ENCODE measurements at places on chromosomes 6 and 20.

- no peaks in the 10 kb centered on the region for H3K4me1 ChIP-seq
- no peak overlapping the region for H3K27ac ChIP-seq
Measured at GRCh38 chr6:158086054-158086503, 82.0 kb downstream of the SERAC1 start.

DNA sequence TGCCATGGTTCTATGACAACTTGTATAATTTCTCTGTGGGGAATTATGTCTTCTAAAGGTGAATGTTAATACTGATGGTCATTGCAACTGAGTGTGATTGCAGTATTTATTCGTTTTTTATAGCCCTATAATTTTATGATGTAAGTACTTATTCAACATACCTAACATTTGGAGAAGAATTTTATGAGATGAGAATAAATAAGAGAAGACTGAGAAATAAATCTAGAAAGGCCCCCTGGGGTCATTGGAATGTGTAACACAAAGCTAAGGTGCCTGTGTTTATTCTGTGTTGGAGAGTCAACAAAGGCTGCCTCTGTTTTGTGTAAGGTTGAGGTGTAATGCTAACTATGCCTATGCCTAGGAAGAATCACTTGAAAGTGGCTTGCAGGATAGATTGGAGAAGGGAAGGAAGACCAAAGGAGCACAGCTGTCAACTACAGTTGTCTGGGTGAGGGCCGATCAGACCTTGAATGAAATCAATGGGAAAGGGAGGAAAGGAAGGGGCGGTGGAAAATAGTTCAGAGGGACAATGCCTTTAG is 1076.7 kb downstream of the KIF16B start:
- H3K36me3 ChIP-seq = no peaks in the 10 kb centered on the region
- no peak overlapping the region for H3K4me3 ChIP-seq
- no peaks in the 10 kb centered on the region for H3K27me3 ChIP-seq
- no peak overlapping the region for H3K27ac ChIP-seq
- H3K4me1 ChIP-seq = no peaks in the 10 kb centered on the region

GRCh38 chr6:136127873-136128272 is 122.2 kb downstream of the MTFR2 start:
- no peaks in the 10 kb centered on the region for H3K27me3 ChIP-seq
- no peaks in the 10 kb centered on the region for H3K36me3 ChIP-seq
- H3K4me1 ChIP-seq = no peaks in the 10 kb centered on the region

- no peaks in the 10 kb centered on the region for H3K27me3 ChIP-seq
- no peaks in the 10 kb centered on the region for H3K4me1 ChIP-seq
- no peaks in the 10 kb centered on the region for H3K36me3 ChIP-seq
- DNase-seq = no peak
- no peak overlapping the region for H3K27ac ChIP-seq
- H3K4me3 ChIP-seq = no peak overlapping the region
Measured at GRCh38 chr6:16802071-16802470, 40.8 kb upstream of the ATXN1 start.

DNA sequence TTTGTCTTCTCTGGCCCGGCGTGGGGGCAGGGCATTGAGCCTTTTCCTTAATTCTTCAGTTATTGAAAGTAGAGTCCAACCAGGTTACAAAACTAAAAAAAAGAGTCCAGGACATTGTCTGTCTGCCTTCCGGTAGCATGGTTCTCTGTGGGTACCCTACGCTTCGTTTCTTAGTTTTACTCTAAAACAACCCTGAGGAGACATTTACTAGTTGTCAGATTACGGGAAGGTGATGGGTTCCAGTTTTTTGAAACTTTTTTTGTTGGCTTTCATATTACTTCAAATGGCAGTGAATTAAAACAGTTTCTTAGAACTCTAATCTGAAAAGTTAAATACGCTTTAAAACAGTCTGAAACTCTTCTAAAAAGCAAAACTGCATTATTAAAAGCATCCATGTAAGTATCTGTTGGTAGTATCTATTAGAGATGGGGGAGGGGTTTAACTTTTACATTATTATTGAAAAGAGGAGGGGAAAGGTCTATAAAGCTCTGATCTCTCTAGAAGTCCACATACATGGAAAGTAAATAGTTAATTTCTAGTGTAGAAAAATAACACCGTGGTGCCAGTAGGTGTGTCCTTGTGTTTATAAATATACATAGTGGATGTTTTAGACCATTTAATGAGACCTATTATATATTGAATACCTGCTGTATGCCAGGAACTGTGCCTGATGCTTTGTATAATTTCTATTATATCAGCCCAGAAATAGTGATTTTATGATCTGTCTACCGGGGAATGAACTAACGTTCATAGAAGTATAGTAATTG is 2.2 kb downstream of the BICRAL start:
- H3K4me3 ChIP-seq = peak overlapping the region; percentile 81
- H3K36me3 ChIP-seq = no peaks in the 10 kb centered on the region
- H3K4me1 ChIP-seq = peaks cover 1% of the 10 kb centered on the region
- no peak for DNase-seq
- no peaks in the 10 kb centered on the region for H3K27me3 ChIP-seq
- H3K27ac ChIP-seq = peak overlapping the region; percentile 99

GRCh38 chr6:37059344-37060194 is 54.1 kb downstream of the FGD2 start:
- no peaks in the 10 kb centered on the region for H3K27me3 ChIP-seq
- H3K4me1 ChIP-seq = peaks cover 17% of the 10 kb centered on the region
- no peak for DNase-seq
- H3K27ac ChIP-seq = peak overlapping the region; percentile 79
- H3K36me3 ChIP-seq = no peaks in the 10 kb centered on the region

DNA sequence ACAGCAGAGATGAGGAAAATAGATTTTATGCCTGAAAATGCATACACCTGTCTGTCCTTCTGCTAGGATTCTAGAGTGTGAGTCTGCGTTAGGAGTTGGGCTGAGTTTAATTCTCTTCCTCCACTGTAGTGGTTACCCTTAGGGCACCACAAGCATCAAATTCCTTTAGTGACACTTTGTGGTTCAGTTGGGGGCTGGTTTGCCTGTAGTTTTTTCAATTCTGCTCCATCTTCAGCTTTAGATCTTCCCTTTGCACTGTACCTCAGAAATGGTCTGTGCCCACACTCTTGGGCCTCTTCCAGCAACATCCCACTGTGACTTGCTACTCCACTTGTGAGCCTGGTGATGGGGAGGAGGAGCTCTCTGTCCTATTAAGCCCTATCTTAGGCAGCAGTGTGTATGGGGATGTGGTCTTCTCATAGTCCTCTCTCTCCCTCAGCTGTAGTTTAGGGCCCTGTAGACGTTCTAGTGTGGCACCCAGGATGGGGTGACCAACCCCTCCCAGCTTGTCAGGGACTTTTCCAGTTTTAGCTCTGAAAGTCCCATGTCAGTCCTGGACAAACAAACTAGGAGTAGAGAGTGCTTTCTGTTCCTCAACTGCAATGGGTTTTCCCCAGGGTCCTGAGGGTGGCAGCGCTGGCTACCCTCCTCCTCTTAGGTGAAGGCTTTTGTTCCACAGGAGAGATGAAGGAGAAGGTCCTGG is 19.7 kb upstream of the OGFRL1 start:
- no peak overlapping the region for H3K27ac ChIP-seq
- H3K4me3 ChIP-seq = no peak overlapping the region
- no peaks in the 10 kb centered on the region for H3K27me3 ChIP-seq
- H3K4me1 ChIP-seq = no peaks in the 10 kb centered on the region

GRCh38 chr6:53424976-53425718 is 76.4 kb upstream of the ELOVL5 start:
- H3K4me1 ChIP-seq = no peaks in the 10 kb centered on the region
- H3K36me3 ChIP-seq = no peaks in the 10 kb centered on the region

- H3K4me3 ChIP-seq = no peak overlapping the region
- H3K27me3 ChIP-seq = no peaks in the 10 kb centered on the region
- H3K36me3 ChIP-seq = peaks cover 30% of the 10 kb centered on the region
- H3K27ac ChIP-seq = no peak overlapping the region
- DNase-seq = no peak
Measured at GRCh38 chr6:30670760-30671527, 1.9 kb downstream of the DHX16 start.

DNA sequence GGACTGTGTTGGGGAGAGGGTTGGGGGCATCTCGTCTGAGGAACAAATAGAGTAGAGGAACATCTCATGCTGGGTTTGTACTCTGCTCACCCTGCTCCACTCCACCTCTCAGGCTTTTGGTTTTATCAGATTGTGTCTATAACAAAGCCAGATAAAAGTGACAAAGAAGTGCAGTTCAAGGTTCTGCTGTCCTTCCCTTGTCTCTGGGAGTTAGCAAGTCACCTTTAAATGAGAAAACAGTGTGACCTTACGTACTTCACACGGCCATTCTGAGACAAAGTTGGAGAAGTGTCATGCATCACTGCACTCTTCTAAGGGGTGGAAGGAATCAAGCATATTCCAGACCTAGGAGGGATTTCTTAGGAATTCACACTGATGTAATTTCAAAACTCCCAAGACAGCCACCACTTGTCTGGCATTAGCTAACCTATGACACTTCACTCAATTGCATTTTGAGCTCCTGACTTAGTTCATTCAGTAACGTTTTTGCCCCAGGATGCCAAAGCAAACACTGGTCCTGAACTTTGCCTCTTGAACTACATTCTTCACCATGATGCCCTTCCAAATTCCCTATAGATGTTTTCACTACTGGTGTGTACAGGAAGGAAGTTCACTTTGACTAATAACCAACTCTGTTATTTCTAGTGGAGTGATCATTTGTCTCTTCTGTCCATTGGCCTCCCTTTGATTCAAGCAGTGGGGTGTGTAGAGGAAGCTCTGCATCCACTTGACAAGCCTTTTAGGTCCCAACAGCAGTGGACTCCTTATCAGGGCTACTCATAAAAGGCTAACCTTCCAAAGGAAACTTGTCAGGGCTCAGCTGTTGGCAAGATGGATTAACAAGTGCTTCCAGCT is 647.6 kb upstream of the FLRT3 start:
- H3K4me1 ChIP-seq = peaks cover 28% of the 10 kb centered on the region
- H3K27me3 ChIP-seq = no peaks in the 10 kb centered on the region
- no peak overlapping the region for H3K4me3 ChIP-seq
- H3K36me3 ChIP-seq = no peaks in the 10 kb centered on the region

DNA sequence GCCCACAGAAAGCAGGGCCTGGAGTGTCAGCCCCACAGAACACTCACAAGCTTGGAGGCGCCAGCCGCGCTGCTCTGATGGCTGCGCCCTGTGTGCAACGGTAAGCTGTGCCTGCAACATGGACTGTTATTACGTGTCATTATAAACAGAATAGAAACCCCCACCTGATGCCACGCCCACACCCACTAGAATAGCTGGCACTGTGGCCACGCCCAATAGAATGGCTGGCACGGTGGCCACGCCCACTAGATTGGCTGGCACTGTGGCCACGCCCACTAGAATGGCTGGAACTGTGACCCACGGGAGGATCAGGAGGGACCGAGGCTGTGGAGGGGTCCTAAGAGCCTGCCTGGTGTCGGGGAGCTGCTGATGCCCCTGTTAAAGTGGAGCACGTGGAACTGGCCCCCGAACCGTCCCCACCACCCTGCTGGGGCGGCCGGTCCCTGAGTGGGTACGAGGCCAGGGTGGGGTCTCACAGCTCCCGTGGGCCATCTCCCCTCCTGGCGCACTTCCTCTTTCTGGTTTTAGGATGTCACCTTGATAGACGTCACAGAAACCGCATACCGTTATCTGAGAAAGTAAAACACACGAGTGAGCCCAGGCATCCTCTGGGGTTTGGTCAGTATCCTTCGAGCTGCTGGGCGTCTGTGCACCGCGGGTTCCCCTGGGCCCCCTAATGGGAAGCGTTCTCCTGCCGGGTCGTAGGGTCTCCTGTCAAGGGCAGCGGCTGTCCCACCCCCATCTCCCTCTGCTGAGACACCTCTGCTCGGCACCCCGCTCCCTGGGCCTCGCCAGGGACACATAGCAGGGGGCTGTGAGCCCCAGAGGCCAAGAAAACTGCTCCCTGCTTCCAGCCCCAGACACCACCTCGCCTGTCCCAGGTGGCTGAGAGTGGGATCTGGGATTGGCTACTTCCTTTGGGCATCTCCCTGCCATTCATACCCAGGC is 25.4 kb downstream of the SLC17A9 start:
- no peak overlapping the region for H3K27ac ChIP-seq
- DNase-seq = no peak
- H3K27me3 ChIP-seq = peaks cover 12% of the 10 kb centered on the region
- no peak overlapping the region for H3K4me3 ChIP-seq

GRCh38 chr6:166169549-166170421 is 2.1 kb upstream of the TBXT start:
- no peak overlapping the region for H3K27ac ChIP-seq
- H3K4me3 ChIP-seq = no peak overlapping the region
- peaks cover 11% of the 10 kb centered on the region for H3K4me1 ChIP-seq
- no peak for DNase-seq
- H3K36me3 ChIP-seq = no peaks in the 10 kb centered on the region

DNA sequence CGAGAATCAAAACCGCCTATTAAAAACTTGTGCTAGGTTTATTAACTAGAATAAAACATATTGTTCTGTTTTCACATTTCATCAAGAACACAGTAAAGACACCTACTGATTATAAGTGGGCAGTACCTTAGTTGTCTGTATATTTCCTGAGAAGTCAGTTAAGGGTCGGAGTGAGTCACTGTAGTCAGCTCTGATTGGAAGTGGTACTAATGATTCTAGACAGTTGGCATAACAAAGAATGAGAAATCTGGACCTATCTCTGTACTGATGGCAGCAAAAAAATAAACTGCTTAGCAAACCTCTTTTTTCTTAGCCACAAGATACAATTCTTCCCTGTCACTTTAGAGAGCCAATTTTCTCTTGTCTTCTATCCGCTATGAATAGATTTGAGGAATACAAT is 387.3 kb upstream of the ADGRB3 start:
- no peaks in the 10 kb centered on the region for H3K36me3 ChIP-seq
- H3K27ac ChIP-seq = no peak overlapping the region
- no peak overlapping the region for H3K4me3 ChIP-seq
- H3K27me3 ChIP-seq = no peaks in the 10 kb centered on the region
- H3K4me1 ChIP-seq = no peaks in the 10 kb centered on the region

GRCh38 chr6:193773-194310 is 98.4 kb upstream of the DUSP22 start:
- H3K27ac ChIP-seq = no peak overlapping the region
- no peaks in the 10 kb centered on the region for H3K4me1 ChIP-seq
- H3K36me3 ChIP-seq = no peaks in the 10 kb centered on the region
- no peak for DNase-seq
- H3K4me3 ChIP-seq = no peak overlapping the region

DNA sequence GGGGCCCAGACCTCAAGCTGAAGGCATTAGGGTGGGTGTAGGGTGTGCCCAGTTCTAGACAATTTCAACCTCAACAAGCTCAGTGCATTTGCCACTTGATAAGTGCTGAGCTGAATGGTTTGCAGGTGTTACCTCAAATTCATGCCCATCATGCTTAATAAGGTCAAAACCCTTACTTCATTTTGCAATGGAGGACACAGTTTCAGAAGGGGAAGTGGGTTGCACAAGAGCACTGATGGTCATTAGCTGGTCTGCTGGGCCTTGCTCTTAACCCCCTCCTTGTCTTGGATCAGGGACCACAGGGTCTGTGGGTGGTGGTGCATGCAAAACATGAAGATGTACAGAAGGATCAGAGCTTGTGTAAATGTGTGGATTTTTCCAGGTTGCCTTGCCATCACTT is 71.0 kb upstream of the SIRPA start:
- DNase-seq = no peak
- no peaks in the 10 kb centered on the region for H3K36me3 ChIP-seq
- peaks cover 18% of the 10 kb centered on the region for H3K4me1 ChIP-seq
- no peak overlapping the region for H3K4me3 ChIP-seq

- H3K4me1 ChIP-seq = no peaks in the 10 kb centered on the region
- no peak overlapping the region for H3K27ac ChIP-seq
- peaks cover 3% of the 10 kb centered on the region for H3K27me3 ChIP-seq
- no peak overlapping the region for H3K4me3 ChIP-seq
- no peak for DNase-seq
- H3K36me3 ChIP-seq = no peaks in the 10 kb centered on the region
Measured at GRCh38 chr20:24449026-24449720, 20.3 kb upstream of the SYNDIG1 start.

GRCh38 chr20:22807646-22808244 is 223.4 kb upstream of the FOXA2 start:
- no peak overlapping the region for H3K27ac ChIP-seq
- no peaks in the 10 kb centered on the region for H3K27me3 ChIP-seq
- H3K4me3 ChIP-seq = no peak overlapping the region
- H3K4me1 ChIP-seq = no peaks in the 10 kb centered on the region

Data from liver (tissue), 10 donors.